Forelimb muscle (tissue), 1 donor: ENCODE measurements at places on chromosomes 7 and 10.

- no peak for DNase-seq
These were observed 229.6 kb downstream of the BAMBI start for GRCh38 chr10:28906934-28907333.

DNA sequence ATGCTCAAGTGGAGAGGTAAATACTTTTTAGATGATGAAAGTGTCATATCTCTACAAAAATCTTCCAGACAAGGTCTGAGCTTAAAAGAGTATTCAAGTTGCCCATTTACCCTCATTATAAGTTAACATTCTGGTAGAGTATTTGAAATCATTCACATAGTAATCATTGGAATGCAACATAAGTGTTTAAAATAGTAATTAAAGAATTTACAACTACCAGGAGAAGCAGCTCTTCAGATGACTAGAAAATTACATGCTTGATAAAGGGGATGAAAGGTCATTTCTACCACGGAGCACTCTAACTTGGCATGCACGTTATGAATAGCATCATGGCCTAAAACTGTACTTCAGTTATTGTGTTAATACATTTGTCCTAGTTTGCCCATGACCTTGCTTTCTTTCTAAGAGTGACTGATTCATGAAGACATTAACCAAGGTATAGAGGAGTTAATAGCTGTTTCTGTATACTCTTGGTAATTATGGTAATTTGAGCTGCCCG lies 120.0 kb downstream of the SEMA3E start:
- DNase-seq, result no peak

DNA sequence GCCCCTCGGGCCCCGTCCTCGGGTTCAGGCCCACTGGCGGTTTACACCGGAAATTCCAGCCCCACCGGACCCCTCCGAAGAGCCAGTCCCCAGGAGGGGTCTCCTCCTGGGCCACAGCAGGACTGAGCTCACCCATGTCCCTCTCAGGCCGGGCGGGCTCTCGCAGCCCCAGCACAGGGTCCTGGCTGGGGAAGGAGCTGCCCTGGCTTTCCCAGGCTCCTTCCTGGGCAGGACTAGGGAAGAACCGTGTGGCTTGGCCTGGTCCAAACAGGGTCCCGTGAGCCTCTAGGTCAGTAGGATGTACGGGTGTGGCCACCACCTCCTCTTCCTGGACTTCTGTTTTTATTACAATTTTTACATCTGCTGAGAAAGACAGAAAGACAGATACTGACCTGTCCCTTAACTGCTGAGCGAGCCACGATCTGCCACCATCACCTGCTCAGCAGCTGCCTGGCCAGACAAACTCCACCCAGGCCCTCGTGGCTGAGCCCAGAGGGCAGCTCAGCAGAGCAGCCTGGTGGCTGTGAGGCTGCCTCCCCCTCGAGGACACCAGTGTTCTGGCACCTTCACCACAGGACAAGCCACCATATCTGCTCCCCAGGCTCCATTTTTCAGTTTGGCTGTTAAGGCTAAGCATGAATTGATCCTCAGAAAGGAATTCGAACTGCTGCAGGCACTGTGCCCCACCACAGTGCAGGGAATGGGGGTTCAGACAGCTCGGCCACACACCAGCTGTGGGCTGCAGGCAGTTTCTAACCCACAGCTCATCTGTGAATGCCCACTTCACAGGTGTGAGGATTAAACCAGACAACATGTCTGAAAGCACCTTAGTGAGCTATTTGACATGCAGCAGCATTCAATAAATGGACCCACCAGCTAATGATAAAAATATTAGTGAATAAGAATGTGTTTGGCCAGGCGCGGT lies 14.5 kb upstream of the ZNF777 start:
- DNase-seq, result no peak

GRCh38 chr7:113371416-113372043 lies 253.2 kb upstream of the SMIM30 start:
- DNase-seq, result no peak

DNA sequence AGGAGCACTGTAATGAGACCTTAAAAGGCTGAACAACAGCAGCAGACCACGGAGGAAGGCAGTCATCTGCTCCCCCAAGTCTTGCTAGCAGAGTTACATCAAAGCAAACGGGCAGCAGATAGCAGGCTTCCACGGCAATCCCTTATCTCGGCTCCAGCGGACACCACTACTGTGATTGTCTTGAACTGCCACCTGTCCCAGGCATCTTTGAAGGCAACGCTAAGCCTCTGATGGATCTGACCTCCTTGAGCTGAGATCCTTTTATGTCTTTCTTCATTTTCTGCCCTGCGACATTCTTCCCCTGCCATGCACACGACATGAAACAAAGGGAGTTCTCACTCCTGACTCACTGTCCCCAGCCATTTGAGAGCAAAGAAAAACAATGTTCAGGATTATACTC lies 111.7 kb downstream of the GLI3 start:
- no peak for DNase-seq

- DNase-seq, result no peak
These were observed 131.1 kb upstream of the RSU1 start for GRCh38 chr10:16948361-16948760.

- DNase-seq, result no peak
These were observed 12.5 kb upstream of the DDIT4 start for GRCh38 chr10:72260976-72261783.

GRCh38 chr10:113261611-113262091 lies 291.2 kb upstream of the HABP2 start:
- no peak for DNase-seq

GRCh38 chr10:74202356-74202755 lies 51.3 kb downstream of the ADK start:
- no peak for DNase-seq

DNA sequence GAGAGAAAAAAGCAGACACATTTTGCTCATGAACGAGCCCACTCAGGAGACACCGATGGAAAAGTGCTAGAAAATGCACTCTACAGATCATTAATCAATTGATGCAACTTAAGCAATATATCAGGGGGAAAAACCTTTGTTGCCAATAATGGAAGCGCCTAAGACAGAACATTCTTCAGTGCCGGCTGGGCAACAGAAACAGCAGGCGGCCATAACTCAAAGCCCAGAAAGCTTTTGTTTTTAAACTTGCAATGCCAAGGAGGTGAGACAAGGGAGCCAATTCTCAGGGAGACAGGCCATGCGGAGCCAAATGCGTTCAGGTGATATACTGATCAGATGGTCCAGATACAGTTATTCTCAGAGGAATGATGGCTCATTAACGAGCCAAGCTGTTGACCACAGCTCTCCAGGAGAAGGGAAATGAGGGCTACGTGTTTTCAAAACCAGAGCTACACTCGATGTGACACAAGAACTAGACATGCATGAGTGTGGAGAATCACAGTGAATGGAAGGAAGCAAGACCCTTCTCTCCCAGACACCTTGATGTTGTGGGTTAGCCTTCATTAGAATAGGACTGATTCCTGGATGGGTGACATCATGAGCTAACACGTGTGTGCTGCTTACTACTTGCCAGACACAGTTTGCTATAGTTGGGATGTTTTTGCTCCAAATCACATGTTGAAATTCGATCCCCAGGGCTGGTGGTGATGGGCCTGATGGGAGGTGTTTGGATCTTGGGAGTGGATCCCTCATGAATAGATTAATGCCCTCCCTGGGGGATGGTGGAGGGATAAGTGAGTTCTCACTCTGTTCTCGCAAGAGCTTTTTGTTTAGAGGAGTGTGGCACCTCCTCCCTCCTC lies 79.1 kb upstream of the KCNMA1 start:
- no peak for DNase-seq

- DNase-seq, result no peak
These were observed 580.2 kb downstream of the SUGCT start for GRCh38 chr7:40715053-40715430.

- no peak for DNase-seq
These were observed 17.5 kb downstream of the ATP6V1F start for GRCh38 chr7:128879939-128880746.

GRCh38 chr10:369684-370448 lies 234.6 kb downstream of the ZMYND11 start:
- DNase-seq, result no peak

- no peak for DNase-seq
These were observed 234.1 kb upstream of the AGK start for GRCh38 chr7:141317033-141317585.

- DNase-seq, result no peak
These were observed 1.6 kb downstream of the FAM133B start for GRCh38 chr7:92588561-92588960.

GRCh38 chr7:130914554-130915294 lies 180.7 kb upstream of the KLF14 start:
- no peak for DNase-seq

DNA sequence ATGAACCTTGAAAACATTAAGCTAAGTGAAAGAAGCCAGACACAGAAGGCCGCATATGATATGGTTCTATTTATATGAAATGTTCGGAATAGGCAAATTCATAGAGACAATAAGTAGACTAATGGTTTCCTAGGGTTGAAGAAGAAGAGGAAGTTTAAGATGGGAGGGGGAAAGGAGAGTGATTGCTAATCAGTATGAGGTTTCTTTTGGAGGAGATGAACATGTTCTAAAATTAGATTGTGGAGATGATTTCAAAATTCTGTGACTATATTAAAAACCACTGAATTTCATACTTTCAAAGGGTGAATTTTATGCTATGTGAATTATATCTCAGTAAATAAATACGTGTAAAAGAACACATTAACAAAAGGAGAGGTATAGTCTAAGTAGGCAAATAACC lies 176.4 kb upstream of the HPS1 start:
- DNase-seq, result no peak

DNA sequence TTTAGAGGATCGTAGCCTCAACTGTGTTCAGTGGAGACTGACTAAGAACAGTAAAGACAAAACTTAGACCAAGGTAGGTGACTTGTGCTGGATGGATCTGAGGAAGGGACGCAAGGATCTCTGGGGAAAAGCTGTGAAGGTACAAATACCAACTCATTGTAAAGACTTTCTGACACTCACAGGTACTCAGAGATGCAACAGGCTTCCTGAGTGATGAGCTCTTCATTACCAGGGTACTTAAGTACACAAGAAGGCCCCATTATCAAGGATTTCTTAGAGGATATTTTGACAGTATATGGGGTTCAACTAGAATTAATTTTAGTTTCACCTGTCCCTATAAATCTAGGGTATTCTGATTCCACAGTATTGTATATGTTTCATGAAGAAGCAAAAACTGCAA lies 440.7 kb downstream of the PLXDC2 start:
- DNase-seq, result no peak

- no peak for DNase-seq
These were observed 42.6 kb upstream of the NRP1 start for GRCh38 chr10:33376976-33377657.

DNA sequence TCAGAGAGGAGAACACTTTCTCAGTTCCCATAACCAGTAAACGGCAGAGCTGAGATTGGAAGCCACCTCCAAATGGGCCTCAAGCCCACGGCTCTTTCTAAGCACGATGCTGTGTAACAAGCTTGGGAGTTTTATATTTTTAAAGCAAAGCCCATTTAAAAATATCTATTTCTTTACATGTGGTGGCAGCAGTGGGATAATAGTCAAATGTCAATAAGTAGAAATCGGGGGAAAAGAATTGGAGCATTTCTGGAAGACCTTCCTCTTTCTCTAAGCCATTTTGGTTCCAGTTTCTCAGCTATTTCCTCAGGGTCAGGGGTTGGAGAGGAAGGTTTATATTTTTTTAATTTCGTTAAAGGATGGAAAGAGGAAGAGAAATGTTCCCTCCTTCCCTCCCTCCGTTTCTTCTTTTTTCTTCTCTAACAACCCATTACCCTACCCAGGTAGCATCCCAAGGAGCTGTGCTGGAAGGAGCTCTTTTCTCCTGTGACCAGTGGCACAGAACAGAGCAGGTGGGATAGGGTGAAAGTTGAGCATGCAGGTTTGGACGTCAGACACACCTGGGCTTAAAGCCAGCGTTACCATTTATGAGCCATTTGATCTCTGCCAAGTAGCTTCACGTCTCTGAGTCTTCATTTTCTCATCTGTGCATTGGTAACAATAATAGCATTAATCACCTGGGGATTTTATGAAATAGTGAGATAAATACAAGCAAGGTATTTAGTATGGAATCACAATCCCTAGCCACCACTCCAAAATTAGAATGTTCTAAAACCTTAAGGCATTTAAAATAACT lies 515.7 kb downstream of the RPS24 start:
- no peak for DNase-seq

DNA sequence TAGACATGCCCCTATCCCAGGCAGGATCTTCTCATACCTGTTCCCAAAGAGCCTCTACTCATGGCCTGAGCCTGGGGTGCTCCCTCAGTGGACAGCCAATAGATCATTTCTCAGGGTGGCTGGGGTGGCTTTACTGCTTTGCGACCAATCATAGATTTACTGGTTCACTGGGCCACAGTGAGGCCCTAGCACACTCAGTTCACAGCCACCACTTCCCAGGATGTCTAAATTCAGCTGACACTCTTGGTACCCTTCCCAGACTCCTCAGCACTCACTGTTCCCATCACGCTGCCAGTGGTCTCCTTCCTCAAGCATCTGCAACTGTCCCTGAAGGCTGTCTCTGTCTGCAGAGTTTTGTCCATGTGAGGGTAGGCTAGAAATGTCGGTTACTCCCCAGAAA lies 50.6 kb downstream of the ARHGAP22 start:
- DNase-seq, result no peak

GRCh38 chr7:22601812-22602565 lies 102.0 kb upstream of the STEAP1B start:
- no peak for DNase-seq

GRCh38 chr7:40694026-40694809 lies 559.4 kb downstream of the SUGCT start:
- DNase-seq, result no peak

DNA sequence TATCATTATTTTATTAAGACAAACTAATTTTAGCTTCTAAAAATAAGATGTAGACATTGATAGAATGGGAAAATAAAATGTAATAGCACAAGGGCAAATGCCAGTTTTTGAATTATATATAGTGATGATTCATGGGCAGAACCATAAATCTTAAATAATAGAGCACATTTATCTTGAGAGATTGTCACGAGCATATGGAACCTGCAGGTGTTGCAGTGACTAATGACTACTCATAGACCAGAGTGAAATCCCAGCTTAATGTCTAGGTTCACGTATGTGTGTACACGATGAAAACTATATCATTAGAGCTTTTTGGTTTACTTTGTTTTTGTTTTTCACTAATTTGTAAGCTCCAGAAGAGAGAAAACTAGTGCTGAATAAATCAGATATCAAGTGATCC lies 150.2 kb upstream of the CACNA2D1 start:
- DNase-seq, result no peak

- no peak for DNase-seq
These were observed 285.6 kb upstream of the SORCS1 start for GRCh38 chr10:107450056-107450455.

- peak; percentile 17 for DNase-seq
These were observed 95.3 kb upstream of the CYP26C1 start for GRCh38 chr10:92965314-92965713.
